PC-9 (cell line): ENCODE measurements at places on chromosomes 6 and 20.

GRCh38 chr20:48823960-48824498 is 3.8 kb downstream of the PREX1 start:
- H3K36me3 ChIP-seq = no peaks in the 10 kb centered on the region
- peaks cover 25% of the 10 kb centered on the region for H3K4me1 ChIP-seq
- DNase-seq = peak; percentile 54
- 0 out of 2 replicates have a peak overlapping the region, but pooled peaks have one; percentile 5 for H3K27ac ChIP-seq

- H3K4me3 ChIP-seq = peak overlapping the region; percentile 98
- peaks cover 17% of the 10 kb centered on the region for H3K4me1 ChIP-seq
- DNase-seq = no peak
- H3K27ac ChIP-seq = no peak overlapping the region
- peaks cover 16% of the 10 kb centered on the region; the same call in 1 of the 2 replicates for H3K36me3 ChIP-seq
These were observed 5.1 kb downstream of the SOX4 start for GRCh38 chr6:21598674-21599023.

- no peaks in the 10 kb centered on the region for H3K4me1 ChIP-seq
- no peak overlapping the region for H3K27ac ChIP-seq
- DNase-seq = no peak
- H3K36me3 ChIP-seq = no peaks in the 10 kb centered on the region
- no peaks in the 10 kb centered on the region for H3K27me3 ChIP-seq
These were observed 37.0 kb downstream of the STX7 start for GRCh38 chr6:132475925-132476324.

GRCh38 chr6:108838101-108838717 is 10.0 kb upstream of the ARMC2 start:
- no peaks in the 10 kb centered on the region for H3K36me3 ChIP-seq
- no peak overlapping the region for H3K4me3 ChIP-seq
- no peaks in the 10 kb centered on the region for H3K27me3 ChIP-seq
- H3K27ac ChIP-seq = no peak overlapping the region
- no peak for DNase-seq

DNA sequence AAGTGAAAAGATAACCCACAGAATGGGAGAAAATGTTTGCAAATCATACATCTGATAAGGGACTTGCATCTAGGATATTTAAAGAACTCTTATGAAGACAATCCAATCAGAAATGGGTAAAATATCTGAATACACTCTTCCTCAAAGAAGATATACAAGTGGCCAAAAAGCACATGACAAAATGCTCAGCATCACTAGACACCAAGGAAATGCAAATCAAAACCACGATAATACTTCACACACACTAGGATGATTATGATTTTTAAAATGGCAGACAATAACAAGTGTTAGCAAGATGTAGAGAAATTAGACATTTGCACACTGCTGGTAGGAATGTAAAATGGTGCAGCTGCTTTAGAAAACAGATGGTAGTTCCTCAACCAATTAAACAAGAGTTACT is 34.8 kb upstream of the SIRT5 start:
- H3K36me3 ChIP-seq = no peaks in the 10 kb centered on the region
- no peak overlapping the region for H3K27ac ChIP-seq
- H3K27me3 ChIP-seq = no peaks in the 10 kb centered on the region
- H3K4me3 ChIP-seq = no peak overlapping the region

DNA sequence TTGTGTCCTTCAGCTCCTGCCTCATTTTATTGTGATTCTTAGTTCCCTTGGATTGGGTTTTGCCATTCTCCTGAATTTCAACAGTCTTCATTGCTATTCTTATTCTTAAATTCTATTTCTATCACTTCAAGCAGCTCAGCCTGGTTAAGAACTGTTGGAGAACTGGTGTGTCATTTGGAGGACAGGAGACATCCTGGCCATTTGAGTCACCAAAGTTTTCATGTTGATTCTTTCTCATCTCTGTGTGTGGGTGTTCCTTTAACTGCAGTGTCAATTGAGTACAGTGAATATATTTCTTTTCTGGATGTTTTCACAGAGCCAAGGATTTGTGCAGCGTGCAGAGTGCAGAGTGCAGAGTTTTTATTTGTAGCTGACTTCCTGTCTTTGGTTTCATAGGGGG is 33.5 kb upstream of the TFB1M start:
- H3K4me1 ChIP-seq = no peaks in the 10 kb centered on the region
- H3K27ac ChIP-seq = no peak overlapping the region
- H3K36me3 ChIP-seq = no peaks in the 10 kb centered on the region
- H3K4me3 ChIP-seq = no peak overlapping the region
- no peaks in the 10 kb centered on the region for H3K27me3 ChIP-seq

DNA sequence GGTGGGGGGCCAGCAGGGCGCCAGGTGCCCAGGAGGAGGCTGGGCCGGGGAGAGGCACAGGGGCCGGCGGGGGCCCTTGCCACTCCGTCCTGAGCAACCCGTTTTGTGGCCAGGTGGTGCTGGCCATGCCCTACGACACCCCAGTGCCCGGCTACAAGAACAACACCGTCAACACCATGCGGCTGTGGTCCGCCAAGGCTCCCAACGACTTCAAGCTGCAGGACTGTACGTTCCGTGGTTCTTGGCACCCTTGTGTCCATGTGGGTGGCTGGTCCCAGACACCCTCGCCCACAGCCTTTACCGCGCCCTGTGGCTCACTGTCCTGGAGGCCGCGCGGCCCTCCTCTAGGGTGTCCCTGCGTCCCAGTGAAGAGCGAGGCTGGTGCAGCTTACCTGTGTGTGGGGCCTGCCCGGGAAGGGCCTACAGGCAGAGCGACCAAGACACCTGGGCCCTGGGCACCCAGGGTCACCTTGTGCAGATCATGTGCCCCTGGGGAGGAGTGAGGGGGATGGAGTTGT is 28.7 kb downstream of the PYGB start:
- no peaks in the 10 kb centered on the region for H3K27me3 ChIP-seq
- H3K36me3 ChIP-seq = peaks cover 19% of the 10 kb centered on the region
- no peak overlapping the region for H3K4me3 ChIP-seq
- H3K27ac ChIP-seq = no peak overlapping the region
- H3K4me1 ChIP-seq = no peaks in the 10 kb centered on the region

DNA sequence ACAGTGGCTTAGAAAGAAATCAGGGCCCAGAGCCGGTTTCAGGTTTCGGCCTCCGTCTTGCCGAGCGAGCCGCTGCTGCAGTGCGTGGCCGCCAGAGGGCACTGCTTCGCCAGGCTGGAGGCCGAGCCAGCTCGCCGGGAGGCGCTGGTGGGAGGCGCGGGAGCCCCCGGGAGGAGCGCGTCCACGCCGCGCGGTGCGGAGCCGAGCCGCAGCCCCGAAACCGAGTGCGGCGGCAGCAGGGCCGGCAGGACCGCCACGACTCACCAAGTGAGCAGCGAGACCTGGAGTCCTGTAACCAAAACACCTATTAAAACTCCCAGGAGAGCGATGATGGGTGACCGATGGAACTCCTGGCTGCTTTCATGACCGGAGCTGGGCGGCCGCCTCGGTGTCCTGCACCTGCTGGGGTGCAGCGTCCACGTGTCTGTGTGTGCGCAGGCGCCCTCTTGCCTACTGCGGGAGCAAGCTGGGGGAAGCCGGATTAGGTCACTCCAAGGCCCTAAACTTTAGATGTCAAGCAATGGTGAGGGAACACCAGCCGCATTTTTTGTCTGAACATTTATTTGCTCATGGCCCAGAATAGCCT is 186.9 kb upstream of the UST start:
- H3K27me3 ChIP-seq = no peaks in the 10 kb centered on the region
- H3K36me3 ChIP-seq = no peaks in the 10 kb centered on the region
- H3K27ac ChIP-seq = no peak overlapping the region
- peak overlapping the region; percentile 59; the same call in 1 of the 2 replicates for H3K4me3 ChIP-seq
- DNase-seq = no peak
- H3K4me1 ChIP-seq = no peaks in the 10 kb centered on the region

- peaks cover 42% of the 10 kb centered on the region for H3K4me1 ChIP-seq
- no peaks in the 10 kb centered on the region for H3K27me3 ChIP-seq
- H3K36me3 ChIP-seq = peaks cover 3% of the 10 kb centered on the region; the same call in 1 of the 2 replicates
- peak overlapping the region; percentile 61 for H3K27ac ChIP-seq
- H3K4me3 ChIP-seq = no peak overlapping the region
These were observed 19.0 kb upstream of the GSTA4 start for GRCh38 chr6:53014063-53014462.

DNA sequence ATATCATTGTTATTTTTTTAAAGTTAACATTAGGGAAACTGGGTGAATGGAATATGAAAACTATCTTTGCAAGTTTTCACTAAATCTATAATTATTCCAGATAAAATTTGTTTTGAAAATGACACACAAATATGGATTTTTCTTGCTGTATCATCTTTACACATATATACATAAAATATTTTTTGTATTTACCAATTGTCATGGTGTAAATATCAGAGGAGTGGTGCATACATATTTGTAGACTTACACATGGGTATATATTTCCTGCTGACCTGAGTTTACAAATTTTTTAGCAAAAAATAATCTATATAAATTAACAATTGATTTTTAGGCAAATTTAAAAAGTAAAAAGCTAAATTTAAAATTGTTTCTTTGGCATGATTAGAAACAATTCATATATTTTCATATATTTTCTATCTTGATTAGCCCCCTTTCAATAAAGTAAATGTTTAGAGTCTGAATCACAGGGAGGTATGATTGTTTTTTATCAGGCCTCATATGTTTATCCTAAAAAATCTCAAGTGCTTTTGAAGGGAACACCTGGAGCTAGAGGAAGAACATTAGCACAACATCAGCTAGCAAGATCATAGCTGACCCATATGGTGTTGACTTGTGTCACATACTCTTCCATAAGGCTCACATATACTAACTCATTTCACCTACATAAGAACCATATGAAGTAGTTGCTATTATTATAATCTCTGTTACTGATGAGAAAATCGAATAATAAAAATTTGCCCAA is 671.8 kb upstream of the GJE1 start:
- peaks cover 11% of the 10 kb centered on the region for H3K4me1 ChIP-seq
- H3K4me3 ChIP-seq = no peak overlapping the region

- H3K27ac ChIP-seq = no peak overlapping the region
- peaks cover 30% of the 10 kb centered on the region for H3K4me1 ChIP-seq
- no peaks in the 10 kb centered on the region for H3K27me3 ChIP-seq
- no peak for DNase-seq
These were observed 113.9 kb downstream of the GMPR start for GRCh38 chr6:16352258-16352635.

DNA sequence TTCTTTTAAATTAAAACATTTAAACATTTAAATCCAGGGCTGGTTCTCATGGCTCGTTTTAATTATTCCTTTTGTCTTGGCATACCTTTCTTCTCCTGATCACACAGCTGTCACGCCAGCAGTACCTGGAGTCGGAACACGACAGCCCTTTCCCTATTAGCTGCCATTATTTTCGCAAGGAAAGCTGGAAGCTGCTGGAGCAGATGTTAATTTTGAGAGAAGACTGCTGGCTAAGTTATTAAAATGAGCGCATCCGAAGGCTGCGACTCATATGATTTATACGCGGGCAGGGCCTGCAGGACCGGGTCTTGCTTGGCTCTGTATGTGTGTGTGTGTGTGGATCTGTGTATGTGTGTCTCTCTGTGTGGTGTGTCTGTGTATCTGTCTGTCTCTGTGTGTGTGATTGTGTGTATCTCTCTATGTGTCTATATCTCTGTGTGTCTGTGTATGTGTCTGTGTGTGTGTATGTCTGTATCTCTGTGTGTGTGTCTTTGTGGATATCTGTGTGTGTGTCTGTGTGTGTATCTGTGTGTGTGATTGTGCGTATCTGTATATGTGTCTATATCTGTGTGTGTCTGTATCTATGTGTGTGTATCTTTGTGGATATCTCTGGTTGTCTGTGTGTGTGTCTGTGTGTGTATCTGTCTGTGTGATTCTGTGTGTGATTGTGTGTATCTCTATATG is 191.5 kb downstream of the CDH4 start:
- no peak for DNase-seq
- H3K27me3 ChIP-seq = peaks cover 57% of the 10 kb centered on the region
- H3K4me1 ChIP-seq = no peaks in the 10 kb centered on the region
- H3K36me3 ChIP-seq = no peaks in the 10 kb centered on the region
- no peak overlapping the region for H3K27ac ChIP-seq
